ENCODE measurements at places on chromosomes 16 and 17. TPM values are rescaled to one million over a fixed set of nuclear protein-coding genes. Genes with fewer than 3 reads are reported as not detected.
A peak's percentile ranks its signal among the peaks of the same experiment; 100 is the strongest.

Gene PLD6
- total RNA-seq = 9.2 TPM

Gene SLC38A8
- not detected for total RNA-seq

- no peak for DNase-seq
Observed at GRCh38 chr17:10802496-10803284, 1.2 kb downstream of the TMEM238L start.

GRCh38 chr17:36613155-36613554 lies 11.8 kb downstream of the MRM1 start:
- no peak for DNase-seq

- DNase-seq = no peak
Observed at GRCh38 chr16:71883168-71883848, 674 bp downstream of the ZNF821 start.

GRCh38 chr17:79544142-79544914 lies 66.5 kb downstream of the RBFOX3 start:
- peak; percentile 75 for DNase-seq
